ENCODE measurements at places on chromosomes 1 and 21. TPM values are rescaled to one million over a fixed set of nuclear protein-coding genes. Genes with fewer than 3 reads are reported as not detected.

GRCh38 chr1:42231253-42231652 is 66.7 kb upstream of the GUCA2A start:
- no peaks in the 10 kb centered on the region for H3K36me3 ChIP-seq
- H3K27me3 ChIP-seq: no peaks in the 10 kb centered on the region
- no peaks in the 10 kb centered on the region for H3K4me1 ChIP-seq
- no peak overlapping the region for H3K27ac ChIP-seq
- H3K4me3 ChIP-seq: no peak overlapping the region
- no peak for DNase-seq

DNA sequence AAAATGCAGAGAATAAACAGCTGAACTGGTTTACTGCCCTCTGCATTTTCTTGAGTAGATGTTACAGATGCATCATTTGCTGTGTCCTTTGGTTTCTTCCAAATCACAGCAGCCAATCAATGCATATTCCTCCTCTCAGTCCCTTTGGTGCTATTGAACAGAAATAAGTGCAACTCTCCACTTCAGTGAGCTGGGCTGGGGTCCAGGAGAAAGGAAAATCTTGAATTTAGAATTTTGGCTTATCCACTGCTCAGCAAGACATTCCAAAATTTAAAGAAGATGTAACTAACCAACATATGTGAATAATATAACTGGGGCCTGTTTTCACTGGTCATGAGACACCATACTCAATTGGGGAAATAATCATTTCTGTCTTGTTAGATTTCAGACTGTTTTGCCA is 39.2 kb downstream of the PRMT6 start:
- H3K4me1 ChIP-seq: no peaks in the 10 kb centered on the region
- DNase-seq: no peak
- H3K4me3 ChIP-seq: no peak overlapping the region
- no peaks in the 10 kb centered on the region for H3K36me3 ChIP-seq
- H3K27ac ChIP-seq: no peak overlapping the region

DNA sequence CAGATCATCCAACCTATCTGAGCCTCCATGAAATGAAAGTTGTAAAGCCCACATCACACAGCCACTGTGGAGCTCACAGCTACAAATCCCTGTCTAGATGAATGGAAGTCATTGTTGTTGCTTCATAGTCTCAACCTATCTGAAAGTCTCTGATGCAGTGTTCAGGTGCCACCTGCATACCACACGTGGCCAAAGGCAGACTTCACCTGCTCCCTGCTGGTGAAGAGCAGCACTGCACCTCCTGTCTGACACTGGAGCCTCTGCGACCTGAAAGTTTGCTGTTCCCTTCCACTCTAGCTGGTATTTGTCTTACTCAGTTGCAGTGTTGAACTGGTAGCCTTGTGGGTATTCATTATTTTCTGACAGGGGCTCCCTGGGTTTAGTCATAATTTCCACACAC is 18.4 kb downstream of the LORICRIN start:
- H3K4me1 ChIP-seq: no peaks in the 10 kb centered on the region
- H3K27me3 ChIP-seq: no peaks in the 10 kb centered on the region
- no peak overlapping the region for H3K4me3 ChIP-seq
- DNase-seq: no peak

GRCh38 chr1:63916485-63917360 is 142.9 kb downstream of the ROR1 start:
- no peak overlapping the region for H3K4me3 ChIP-seq
- no peak overlapping the region for H3K27ac ChIP-seq
- H3K4me1 ChIP-seq: no peaks in the 10 kb centered on the region
- H3K36me3 ChIP-seq: no peaks in the 10 kb centered on the region
- no peak for DNase-seq

DNA sequence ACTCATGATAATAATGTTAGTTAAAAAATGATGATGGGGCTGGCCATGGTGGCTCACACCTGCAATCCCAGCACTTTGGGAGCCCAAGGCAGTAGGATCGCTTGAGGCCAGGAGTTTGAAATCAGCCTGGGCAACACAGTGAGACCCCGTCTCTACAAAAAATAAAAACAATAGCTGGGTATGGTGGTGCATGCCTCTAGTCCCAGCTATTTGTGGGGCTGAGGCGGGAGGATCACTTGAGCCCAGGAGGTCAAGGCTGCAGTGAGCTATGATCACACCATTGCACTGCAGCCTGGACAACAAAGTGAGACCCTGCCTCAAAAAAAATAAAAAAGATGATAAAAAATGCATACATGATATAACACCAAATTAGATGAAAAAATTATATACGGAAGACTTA is 5.3 kb downstream of the P3H1 start:
- no peak for DNase-seq
- H3K27ac ChIP-seq: no peak overlapping the region
- H3K27me3 ChIP-seq: no peaks in the 10 kb centered on the region
- H3K4me3 ChIP-seq: no peak overlapping the region

DNA sequence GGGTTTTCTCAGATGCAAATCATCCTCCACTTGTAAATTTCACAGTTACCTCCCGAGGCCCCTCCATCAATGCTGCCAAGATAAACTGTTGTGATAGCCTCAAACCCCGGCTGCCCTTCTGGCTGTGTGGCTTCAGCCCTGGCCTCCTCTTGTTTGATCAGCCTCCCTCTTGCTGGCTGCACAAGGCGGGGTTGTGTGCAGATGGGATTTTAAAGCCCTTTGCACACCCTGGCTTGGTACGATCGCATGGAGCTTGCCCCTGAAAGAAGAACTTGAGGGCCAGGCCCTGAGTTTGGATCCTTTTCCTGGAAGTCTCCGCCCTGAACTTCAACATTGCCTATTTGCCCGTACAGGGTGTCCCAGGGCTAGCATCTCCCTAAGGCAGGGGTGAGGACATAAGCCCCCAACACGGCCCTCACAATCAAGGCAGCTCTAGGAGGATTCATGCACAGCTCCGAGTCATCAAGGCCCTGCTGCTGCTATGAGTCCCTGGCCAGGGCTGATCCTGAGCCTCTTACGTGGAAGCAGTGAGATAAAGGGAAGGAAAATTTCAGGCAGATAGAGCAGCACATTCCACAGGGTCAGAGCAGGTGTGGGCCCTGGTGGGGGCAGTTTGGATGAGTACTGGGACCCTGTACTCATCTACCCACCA is 181.2 kb upstream of the VAMP3 start:
- no peaks in the 10 kb centered on the region for H3K27me3 ChIP-seq
- H3K27ac ChIP-seq: no peak overlapping the region
- peak; percentile 37 for DNase-seq

DNA sequence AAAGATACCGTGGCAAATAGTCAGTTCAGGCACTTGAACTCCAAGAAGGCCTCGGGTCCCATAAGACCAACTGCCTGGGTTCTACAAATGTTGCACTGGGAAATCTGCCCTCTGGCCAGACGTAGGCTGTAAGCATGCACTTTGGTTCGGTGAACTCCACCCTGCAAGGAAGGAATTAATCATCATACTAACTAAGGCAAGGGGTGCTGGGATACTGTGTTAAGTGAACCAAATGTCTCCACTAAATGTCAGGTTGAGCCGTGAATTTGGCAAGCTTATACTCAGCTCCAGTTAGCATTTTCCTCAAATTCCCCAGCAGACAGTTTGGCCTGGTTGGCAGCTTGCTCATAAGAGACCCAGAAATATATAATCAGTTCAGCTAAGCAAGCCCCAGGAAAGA is 385.9 kb downstream of the GPATCH2 start:
- DNase-seq: no peak
- no peaks in the 10 kb centered on the region for H3K4me1 ChIP-seq
- H3K27me3 ChIP-seq: no peaks in the 10 kb centered on the region
- no peak overlapping the region for H3K4me3 ChIP-seq
- H3K36me3 ChIP-seq: no peaks in the 10 kb centered on the region

- H3K4me3 ChIP-seq: peak overlapping the region; percentile 95
- peak overlapping the region; percentile 98 for H3K27ac ChIP-seq
- H3K4me1 ChIP-seq: peaks cover 23% of the 10 kb centered on the region
- DNase-seq: peak; percentile 48
- H3K27me3 ChIP-seq: no peaks in the 10 kb centered on the region
These were observed 853 bp upstream of the ATP1A1 start for GRCh38 chr1:116372191-116372590.

DNA sequence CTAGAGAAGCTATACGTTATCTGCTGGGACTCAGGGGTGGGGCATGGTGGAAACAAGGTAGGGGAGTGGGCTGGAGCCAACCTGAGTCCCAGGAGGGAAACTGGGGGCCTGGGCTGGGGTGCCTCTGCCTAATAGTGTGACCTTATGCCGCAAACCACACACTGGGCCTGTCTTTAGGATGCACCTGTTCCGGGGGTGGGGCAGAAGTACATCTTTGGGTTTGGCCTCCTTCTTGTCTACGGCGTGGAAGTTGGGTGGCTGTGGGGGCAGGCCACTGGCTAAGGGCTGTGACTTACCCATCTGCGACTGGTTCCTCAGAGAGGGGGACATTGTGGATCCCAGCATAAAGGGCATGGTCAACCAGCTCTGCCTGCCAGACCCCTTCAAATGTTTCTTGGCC is 44.2 kb downstream of the FAAH start:
- no peak overlapping the region for H3K4me3 ChIP-seq
- H3K36me3 ChIP-seq: no peaks in the 10 kb centered on the region
- DNase-seq: no peak
- H3K4me1 ChIP-seq: no peaks in the 10 kb centered on the region
- no peak overlapping the region for H3K27ac ChIP-seq

- no peak overlapping the region for H3K4me3 ChIP-seq
- DNase-seq: no peak
- H3K36me3 ChIP-seq: no peaks in the 10 kb centered on the region
- H3K27me3 ChIP-seq: no peaks in the 10 kb centered on the region
- H3K4me1 ChIP-seq: no peaks in the 10 kb centered on the region
These were observed 206.1 kb downstream of the KAZN start for GRCh38 chr1:14804626-14805025.

GRCh38 chr1:163188947-163189346 is 13.8 kb downstream of the RGS5 start:
- no peak overlapping the region for H3K27ac ChIP-seq
- no peaks in the 10 kb centered on the region for H3K4me1 ChIP-seq
- no peaks in the 10 kb centered on the region for H3K27me3 ChIP-seq
- no peaks in the 10 kb centered on the region for H3K36me3 ChIP-seq
- DNase-seq: no peak

DNA sequence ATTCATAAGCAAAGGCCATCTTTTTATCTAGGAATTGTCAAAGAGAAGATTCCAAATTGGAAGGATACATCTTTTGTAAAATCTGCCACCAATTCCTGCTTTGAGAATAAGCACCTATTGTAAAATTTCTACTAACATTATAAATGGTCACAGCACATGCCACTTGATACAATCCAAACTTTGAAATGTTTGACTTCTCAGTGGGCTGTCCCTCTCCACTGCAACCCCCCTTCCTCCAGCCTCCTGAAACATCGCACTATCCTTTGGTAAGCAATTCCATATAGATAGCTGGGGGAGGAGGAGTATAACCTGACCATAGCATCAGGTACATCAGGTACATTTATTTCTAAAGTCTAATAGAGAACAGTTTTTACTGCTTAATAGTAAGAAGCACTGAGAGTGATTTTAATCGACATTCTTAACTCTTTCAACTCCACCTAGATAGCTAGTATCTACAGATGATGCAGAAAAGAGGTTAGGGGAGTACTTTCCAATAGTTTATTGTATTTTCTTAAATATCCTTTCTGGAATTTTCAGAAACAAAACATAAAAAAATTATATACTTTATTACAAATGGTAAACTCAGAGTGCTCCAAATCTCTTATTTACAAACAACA is 2.9 kb downstream of the JUN start:
- no peak for DNase-seq
- H3K27ac ChIP-seq: peak overlapping the region; percentile 28
- no peaks in the 10 kb centered on the region for H3K27me3 ChIP-seq
- H3K36me3 ChIP-seq: no peaks in the 10 kb centered on the region

- no peaks in the 10 kb centered on the region for H3K36me3 ChIP-seq
- no peak for DNase-seq
- no peaks in the 10 kb centered on the region for H3K4me1 ChIP-seq
- no peaks in the 10 kb centered on the region for H3K27me3 ChIP-seq
These were observed 27.0 kb downstream of the PAX7 start for GRCh38 chr1:18657506-18658201.

DNA sequence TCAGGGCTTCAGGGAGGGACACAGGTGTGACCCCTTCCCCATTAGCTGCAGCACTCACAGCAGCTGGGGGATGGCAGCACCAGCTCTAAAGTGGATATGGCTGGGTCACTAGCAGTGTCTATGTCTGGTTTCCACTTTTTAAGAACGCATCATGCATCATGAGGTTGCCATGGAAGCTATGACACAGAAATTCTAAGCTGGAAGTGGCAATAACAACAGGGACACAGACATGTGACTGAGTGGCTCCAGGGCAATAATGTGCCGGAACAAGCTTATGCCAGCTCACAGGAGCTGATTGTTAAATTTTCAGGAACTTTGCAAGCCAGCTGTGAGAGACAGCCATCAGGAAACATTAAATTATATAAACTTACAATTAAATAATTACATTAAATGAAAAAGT is 51.2 kb upstream of the NFASC start:
- no peak for DNase-seq
- H3K4me3 ChIP-seq: no peak overlapping the region
- peak overlapping the region; percentile 90 for H3K27ac ChIP-seq

- H3K4me3 ChIP-seq: no peak overlapping the region
- no peaks in the 10 kb centered on the region for H3K27me3 ChIP-seq
- H3K36me3 ChIP-seq: no peaks in the 10 kb centered on the region
These were observed 8.9 kb downstream of the SDCCAG8 start for GRCh38 chr1:243264717-243265116.

DNA sequence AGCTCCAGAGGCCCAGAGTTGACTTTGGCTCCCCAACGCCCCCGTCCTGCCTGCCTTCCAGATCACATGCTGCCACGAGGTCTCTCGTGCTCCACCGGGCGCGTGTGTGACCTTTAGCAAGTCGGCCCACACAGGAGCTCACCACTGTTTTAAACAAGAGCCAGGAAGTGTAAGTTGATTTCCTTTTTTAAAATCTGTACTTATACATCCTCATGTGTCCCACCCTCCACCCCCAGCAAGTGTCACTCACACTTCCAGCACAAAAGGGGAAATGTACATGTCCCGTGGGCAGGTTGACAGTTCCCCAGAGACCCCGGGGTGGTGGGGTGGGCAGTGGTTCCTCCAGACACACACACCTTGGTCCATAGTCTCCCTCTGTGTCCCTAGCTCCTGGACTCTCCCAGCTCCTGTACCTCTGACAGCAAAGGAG is 84.4 kb downstream of the STUM start:
- no peaks in the 10 kb centered on the region for H3K27me3 ChIP-seq
- H3K36me3 ChIP-seq: no peaks in the 10 kb centered on the region
- H3K27ac ChIP-seq: no peak overlapping the region

- no peaks in the 10 kb centered on the region for H3K4me1 ChIP-seq
- DNase-seq: no peak
- no peak overlapping the region for H3K27ac ChIP-seq
- H3K27me3 ChIP-seq: no peaks in the 10 kb centered on the region
- no peaks in the 10 kb centered on the region for H3K36me3 ChIP-seq
These were observed 28.9 kb upstream of the NFASC start for GRCh38 chr1:204841798-204842197.

- no peaks in the 10 kb centered on the region for H3K27me3 ChIP-seq
- no peaks in the 10 kb centered on the region for H3K4me1 ChIP-seq
- H3K36me3 ChIP-seq: no peaks in the 10 kb centered on the region
- no peak overlapping the region for H3K27ac ChIP-seq
- no peak for DNase-seq
- H3K4me3 ChIP-seq: no peak overlapping the region
These were observed 12.7 kb upstream of the HYI start for GRCh38 chr1:43466403-43466802.

The PLA2G2D gene
- total RNA-seq: not detected

The TMEM51 gene
- 10.8 TPM for total RNA-seq

The ACTA1 gene
- total RNA-seq: not detected

The CYP4Z1 gene
- 26.5 TPM for total RNA-seq

The ADAM30 gene
- total RNA-seq: not detected

The CA6 gene
- not detected for total RNA-seq

The CELA2B gene
- total RNA-seq: not detected

The CASZ1 gene
- 1.1 TPM for total RNA-seq

The ESPN gene
- not detected for total RNA-seq

The PLEKHN1 gene
- 0.16 TPM for total RNA-seq

The OVAAL gene
- not detected for total RNA-seq

The A3GALT2 gene
- total RNA-seq: not detected

The LCE2B gene
- not detected for total RNA-seq
